Activated T-cell treated with anti-CD3 and anti-CD28 coated beads, Interleukin-2, amount 50 U/mL, for 4 hours (primary cell): ENCODE measurements at places on chromosomes 3 and 15. TPM values are rescaled to one million over a fixed set of nuclear protein-coding genes. Genes with fewer than 3 reads are reported as not detected.

Gene GP9
- total RNA-seq, result not detected

Gene CCR3
- not detected for total RNA-seq

Gene ZSCAN2
- total RNA-seq, result 6.6 TPM

Gene CHRM5
- not detected for total RNA-seq

Gene HYAL1
- not detected for total RNA-seq

Gene DPPA2
- not detected for total RNA-seq

Gene SNTN
- total RNA-seq, result not detected

Gene XCR1
- total RNA-seq, result not detected

Gene GXYLT2
- total RNA-seq, result not detected

Gene ZBTB20
- total RNA-seq, result 2.8 TPM

GRCh38 chr15:55586808-55587207, 1.3 kb downstream of the PYGO1 start:
- no peak for DNase-seq

GRCh38 chr3:128078875-128079274, 26.6 kb downstream of the SEC61A1 start:
- no peak for DNase-seq

DNA sequence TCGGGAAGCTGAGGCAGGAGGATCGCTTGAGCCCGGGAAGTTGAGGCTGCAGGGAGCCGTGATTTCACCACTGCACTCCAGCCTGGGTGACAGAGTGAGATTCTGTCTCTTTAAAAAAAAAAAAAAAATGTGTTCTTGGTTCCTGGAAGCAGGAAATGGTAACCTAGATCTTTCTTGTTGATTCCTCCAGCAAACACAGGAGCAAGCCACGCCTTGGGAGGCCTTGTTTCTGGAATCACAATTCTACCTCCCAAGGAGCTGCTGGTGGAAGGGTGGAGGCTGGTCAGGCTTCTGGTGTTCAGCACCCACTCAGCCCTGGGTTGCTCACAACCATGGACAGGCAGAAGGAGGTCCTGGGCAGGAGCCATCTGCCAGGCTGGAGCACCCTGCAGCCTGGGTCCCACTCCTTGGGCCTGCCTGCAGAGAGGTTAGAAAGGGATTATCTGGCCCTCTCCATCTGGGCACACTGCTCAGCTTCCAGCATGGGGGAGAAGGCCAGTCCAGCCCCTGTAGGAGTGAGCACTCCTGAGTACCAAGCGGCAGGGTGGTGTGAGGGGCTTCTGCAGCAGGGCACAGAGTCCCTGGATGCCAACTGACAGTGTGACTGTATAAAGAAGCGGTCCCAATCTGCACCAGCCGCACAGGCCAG, 65.6 kb downstream of the ABTB1 start:
- DNase-seq, result no peak

- no peak for DNase-seq
These were observed 15.3 kb downstream of the SPCS1 start for GRCh38 chr3:52721002-52721729.

- no peak for DNase-seq
These were observed 232.3 kb upstream of the MRPL3 start for GRCh38 chr3:131735116-131735515.

- no peak for DNase-seq
These were observed 31.9 kb upstream of the TSC22D2 start for GRCh38 chr3:150376001-150376848.

DNA sequence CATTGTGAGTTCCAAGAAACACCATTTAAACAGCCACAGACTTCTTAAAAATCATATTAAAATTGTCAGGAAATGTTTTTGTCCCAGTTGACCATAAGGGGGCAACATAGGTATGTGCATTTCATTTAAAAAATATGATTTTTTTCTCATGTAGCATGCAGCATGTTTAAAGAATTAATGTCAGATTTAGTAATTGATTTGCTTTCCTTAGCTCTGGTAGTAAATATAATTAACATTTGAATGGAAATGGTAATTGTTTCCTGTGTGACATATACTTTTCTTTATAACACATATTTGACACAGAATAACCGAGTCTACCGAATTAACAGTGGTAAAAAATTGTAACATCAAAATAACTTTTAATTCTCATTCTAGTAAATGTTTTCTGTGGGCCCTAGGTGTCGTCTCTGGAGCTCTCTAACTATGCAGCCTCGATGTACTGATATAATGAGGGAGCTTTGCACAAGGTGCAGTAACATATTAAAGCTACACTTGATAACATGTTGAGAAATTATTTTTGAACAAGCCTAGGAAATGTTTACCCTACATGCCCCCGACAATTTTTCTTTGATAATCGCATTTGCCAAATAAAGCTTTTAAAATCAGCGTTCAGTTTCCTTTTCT, 34.9 kb downstream of the NXPE3 start:
- no peak for DNase-seq

DNA sequence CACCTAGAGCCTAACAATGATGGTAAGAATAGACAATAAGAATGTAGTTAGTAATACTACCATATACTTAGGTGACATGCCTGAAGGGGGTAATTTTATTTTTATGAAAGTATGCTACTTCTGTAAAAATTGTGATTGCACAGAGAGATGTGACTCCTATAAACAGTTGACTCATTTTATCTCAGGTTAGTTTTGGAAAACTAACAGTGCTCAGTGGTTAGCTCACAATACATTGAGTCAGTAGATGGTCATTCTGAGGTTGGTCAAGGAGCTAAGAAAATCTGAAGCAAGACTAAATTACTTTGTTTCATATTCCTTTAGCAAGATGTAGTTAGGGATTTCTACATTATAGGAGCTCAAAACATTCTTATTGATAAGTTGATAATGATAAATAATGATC, 271.0 kb downstream of the EDEM1 start:
- DNase-seq, result no peak

DNA sequence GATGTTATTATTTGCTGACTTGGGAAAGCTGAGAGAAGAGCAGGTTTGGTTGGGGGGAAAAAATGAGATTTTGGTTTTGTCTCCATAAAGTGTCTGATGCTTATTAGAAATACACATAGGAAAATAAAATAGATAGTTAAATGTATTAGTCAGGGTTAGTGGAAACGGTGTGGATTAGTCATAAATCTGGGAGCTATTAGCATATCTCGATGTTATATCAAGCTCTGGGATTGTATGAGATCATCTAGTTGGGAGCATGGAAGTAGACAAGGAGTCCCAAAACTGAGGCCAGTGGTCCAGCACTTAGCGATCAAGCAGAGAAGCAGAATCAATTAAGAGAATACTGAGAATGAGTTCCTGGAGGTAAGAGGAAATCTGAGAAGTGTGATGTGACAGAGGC, 845.5 kb downstream of the ROBO2 start:
- no peak for DNase-seq

DNA sequence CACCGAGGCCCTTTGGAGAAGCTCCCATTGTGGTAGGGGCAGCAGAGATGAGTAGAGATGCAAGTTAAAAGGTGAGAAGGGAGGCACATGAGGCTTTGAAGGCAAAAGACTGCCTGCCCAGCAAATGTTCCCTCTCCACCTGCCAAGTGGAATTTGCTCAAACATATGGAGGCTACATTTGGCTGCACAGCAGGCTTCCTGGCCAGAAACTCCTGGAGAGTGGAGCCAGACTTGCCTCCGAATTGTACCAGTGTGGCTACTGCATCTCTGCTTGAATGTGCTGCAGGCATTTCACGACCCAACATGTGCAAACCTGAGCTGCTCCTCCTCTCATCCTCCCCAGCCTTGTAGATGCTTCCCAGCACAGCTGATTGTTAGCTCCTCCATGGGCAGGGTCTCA, 229.2 kb downstream of the ZNF621 start:
- no peak for DNase-seq

- DNase-seq, result no peak
These were observed 42.0 kb downstream of the SEMA5B start for GRCh38 chr3:122985539-122985938.

DNA sequence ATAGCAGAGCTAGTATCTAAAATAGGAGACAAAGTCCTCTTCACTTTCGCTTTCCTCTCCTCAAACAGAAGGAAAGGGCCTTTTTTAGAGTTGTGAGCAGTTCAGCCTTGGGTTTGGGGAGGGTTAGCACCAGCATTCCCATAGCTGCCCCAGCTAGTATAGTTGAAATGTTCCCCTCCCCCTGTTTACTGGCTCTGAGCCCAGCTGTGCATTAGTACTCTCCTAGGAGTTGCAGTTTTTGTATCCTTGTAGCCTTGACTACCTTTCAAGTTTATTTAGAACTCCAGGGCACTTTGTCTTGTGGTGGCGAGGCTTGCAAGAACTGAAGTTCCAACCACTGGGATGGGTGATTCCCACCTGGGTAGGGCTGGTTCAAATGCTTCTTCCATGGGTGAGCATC, 245.1 kb upstream of the NAALADL2 start:
- no peak for DNase-seq

DNA sequence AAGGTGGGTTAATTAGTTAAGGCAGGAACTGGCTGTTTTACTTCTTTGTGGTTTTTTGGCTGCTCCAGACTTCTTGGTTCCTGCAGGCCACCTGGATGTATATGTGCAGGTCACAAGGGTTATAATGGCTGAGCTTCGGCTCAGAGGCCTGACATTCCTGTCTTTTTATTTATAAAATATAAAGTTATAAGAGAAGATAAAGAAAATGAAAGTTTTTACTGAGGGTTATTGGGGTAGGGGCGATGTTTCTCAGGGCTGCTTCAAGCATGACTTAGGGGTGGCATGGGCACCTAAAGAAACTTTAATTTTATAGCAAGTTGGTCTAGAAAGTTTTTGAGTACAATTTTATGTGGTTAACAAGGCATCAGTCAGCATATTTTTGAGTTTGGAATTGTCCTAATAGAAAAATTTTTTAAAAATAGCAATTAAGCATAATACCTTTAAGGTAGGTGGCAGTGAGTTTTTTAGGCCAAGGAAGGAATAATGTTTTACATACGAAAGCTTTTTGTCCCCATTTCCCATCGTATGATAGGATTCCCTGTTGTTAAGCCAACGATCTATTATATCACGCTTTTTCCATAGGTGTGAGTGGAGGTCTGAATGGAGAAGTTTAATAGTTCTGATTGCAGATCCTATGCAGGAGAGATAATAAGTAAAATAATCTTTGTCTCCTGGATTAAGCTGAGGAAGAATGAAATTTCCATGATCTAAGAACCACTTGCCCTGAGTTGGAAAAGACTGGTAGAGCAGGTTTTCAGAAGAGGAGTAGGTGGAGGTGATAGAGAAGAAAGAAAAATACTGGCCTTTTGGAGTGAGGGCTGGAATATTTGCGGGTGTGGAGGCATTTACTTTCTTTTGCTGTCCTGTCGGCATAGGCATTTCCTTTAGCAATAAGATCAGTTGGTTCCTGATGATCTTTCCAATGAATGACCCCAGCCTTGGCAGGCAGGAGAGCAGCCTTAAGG, 10.1 kb downstream of the STRIT1 start:
- no peak for DNase-seq

- DNase-seq, result no peak
These were observed 66.7 kb upstream of the GOLGA8B start for GRCh38 chr15:34650177-34650576.

- no peak for DNase-seq
These were observed 59.7 kb upstream of the TAMM41 start for GRCh38 chr3:11906407-11906806.

- DNase-seq, result no peak
These were observed 17.9 kb downstream of the DNAH1 start for GRCh38 chr3:52333869-52334557.

DNA sequence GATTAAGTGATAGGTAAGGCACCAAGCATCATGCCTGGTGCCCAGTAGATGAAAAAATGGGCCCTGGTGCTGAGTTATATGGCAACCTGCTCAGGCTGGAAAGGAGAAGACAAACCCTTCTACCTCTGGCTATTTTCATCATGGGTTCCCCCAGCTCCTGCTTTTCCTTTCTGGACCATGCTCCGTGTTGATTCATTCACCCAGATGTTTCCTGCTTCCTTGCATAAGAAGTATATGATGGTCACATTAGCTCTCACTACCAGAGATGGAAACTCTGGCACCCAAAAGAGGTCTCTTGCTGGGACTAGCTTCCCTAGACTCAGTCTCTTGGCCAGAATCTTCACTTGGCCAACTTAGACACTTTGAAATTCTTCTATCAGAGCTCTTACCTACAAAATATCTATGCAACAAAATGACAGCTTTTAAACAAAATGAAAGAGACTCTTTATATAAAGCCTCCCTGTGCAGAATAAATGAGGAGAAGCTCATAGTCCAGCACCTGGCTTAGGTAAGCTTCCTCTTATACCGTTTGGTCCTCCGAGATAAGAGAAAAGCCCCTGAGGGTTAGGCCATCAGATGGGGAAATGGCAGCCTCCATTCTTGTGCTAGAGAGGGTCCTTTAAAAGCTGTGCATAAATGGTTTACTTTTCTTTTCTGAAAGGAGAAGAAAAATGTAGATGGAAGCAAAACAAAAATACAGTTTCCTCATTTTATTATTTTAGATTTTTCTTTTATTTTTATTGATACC, 46.8 kb upstream of the MCF2L2 start:
- no peak for DNase-seq

DNA sequence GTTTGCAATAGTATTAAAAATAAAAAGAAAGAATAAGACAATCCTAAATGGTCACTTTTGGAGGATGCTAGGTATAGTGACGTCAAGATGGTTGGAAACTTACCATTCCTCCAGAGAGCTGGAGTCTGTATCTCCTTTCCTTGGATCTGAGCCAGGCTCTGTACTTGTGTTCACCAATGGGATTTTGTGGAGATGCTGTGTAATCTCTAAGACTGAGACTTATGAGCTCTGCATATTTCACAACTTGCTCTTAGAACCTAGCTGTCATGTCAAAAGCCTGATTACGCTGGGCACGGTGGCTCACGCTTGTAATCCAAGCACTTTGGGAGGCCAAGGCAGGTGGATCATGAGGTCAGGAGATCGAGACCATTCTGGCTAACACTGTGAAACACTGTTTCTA, 126.8 kb upstream of the CLSTN2 start:
- DNase-seq, result no peak

GRCh38 chr3:192435241-192435640, 292.1 kb downstream of the FGF12 start:
- DNase-seq, result no peak

DNA sequence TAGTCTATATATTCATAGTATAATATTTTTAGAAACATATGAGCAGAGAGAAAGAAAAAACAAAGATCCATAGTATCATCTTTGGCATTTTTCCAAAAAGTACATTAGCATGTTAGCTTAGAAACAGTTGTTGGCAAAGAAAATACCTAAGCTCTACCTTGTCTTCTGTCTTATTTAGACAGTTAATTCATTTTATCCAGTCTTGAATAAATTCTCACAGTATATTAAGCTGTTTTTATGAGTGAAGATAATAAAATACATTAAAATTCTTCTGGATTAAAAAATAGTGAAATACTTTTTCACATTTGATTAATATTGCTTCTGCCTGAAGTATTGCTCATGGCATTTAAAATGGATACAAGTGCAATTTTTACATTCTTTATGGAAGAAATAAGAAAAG, 145.2 kb downstream of the ZIC1 start:
- DNase-seq, result no peak

GRCh38 chr3:129343643-129344360, 65.1 kb downstream of the HMCES start:
- peak; percentile 19 for DNase-seq

- DNase-seq, result no peak
These were observed 88.1 kb upstream of the SPRED1 start for GRCh38 chr15:38164507-38164906.

DNA sequence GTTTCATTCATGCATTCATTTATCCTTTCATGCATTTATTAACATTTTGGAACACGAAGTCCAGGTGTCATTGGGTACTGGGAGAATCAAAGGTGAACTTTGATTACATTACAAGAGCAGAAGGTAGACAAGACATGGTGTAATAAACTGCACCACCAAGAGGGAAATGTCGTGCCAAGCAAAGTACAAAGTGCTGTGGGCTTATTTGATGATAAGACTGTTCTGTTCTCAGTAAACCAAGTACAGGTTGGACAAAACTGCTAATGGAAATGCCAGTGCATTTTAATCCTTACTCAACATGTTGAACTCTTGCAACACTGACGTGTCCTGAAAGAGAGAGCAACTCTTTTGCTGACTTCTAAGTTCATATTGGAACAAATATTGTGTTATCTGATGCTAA, 69.4 kb downstream of the MME start:
- DNase-seq, result no peak
